ENCODE measurements at places on chromosomes 5 and 9.

DNA sequence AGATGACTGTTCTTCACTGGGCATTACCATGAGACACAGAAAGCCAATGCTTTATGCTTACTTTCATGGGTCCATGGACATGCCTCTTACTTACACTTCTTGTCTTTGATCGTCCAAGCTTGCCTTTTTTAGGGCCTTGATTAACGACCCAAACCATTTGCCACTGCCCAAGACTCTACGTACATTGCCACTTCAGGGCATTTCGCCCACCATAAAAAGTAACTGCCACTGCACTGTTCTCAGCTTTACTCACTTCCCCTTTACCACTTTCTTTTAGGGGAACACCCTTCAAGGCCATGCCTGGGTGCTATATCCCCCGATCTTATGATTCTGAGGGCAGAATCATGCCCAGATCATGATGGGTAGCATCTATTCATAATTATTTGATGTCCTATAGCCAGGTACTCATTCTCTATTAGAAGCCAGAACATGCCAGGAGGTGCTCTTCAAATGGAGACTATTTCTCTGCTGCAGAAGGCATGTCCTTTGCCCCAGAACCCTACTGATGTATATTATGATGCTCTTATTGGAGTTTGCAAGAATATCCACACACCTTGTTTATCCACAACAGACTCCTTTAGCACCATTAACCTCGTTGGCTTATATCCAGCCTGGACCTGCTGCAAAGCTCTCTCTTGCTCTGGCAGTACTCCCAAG is 64.1 kb upstream of the RAD23B start:
- no peak for DNase-seq

DNA sequence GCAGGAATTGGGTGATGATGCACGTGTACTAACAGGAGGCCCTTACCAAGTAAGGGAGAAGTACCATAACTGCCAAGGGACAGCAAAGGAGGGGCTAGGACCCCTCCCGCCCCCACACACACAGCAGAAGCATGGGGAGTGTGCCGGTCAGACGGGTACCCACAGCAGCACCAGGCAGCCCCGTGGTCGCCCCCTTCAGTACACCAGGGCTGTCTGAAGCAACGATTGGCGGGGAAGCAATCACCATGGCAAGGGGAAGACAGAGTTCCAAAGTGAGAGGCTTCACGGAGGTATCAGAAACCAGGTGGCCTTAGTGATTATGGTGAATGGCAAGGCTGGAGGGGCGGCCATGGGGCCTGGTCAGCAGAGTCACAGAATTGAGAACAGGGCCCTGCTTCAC is 72.2 kb downstream of the CAMSAP1 start:
- no peak for DNase-seq

DNA sequence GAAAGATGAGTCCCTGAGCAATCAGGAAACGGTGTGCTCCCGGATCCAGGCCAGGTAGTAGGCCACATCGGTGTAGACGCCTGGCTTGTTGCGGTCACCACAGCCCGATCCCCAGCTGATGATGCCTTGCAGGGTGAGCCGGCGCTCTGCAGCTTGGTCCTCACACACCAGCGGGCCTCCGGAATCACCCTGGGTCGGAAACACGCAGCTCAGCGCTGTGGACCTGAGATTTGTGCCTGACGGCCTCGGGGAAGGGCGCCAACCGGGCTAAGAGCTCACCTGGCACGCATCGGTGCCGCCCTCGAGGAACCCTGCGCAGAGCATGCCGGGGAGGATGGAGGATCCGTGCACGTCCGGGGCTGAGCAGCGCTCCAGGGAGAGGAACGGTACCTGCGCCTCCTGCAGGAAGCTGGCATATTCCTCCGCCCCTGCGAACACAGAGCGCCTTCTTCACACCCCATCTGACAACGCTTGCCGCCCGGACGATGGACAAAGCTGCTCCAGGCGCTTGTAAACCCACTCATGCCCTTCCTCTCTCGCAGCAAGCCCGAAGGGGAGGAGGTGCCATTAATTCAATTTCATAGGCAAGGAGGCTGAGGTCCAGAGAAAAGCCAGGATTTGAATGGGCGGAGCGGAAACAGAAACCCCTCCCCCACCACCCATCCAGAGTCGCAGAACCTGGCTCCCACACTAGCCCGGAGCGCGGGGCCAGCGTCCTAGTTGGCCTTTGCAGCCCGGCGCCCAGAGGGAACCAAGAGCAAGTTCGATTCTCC is 2.0 kb upstream of the PFN3 start:
- DNase-seq, result peak; percentile 44

DNA sequence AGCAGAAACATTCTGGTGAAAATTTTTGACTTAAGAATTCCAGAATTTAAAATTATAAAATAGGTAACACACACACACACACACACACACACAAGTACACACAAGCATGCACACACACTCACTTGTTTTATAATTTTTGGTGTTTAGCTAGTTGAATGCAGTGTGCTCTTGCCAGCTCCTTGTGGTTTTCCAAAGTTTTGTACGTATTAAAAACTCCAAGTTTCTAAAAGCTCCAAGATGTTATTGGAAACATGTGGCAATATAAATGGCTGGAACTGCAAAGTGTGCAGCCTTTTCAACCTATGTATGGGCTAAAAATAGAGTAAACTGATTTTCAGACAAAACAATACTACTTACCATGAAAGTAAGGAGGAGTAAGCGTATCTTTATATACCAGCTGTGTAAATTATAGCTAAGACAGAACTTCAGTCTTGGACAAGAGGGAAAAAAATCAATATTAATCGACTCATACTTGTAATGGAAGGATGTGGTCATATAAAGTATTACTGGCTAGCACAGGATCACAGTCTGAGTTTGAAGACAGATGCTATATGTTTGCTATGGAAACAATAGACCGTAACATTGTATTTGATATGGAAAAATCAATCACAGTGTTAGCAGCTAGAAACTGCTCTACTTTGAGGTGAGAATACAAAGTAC is 727.1 kb upstream of the GRAMD2B start:
- DNase-seq, result no peak

DNA sequence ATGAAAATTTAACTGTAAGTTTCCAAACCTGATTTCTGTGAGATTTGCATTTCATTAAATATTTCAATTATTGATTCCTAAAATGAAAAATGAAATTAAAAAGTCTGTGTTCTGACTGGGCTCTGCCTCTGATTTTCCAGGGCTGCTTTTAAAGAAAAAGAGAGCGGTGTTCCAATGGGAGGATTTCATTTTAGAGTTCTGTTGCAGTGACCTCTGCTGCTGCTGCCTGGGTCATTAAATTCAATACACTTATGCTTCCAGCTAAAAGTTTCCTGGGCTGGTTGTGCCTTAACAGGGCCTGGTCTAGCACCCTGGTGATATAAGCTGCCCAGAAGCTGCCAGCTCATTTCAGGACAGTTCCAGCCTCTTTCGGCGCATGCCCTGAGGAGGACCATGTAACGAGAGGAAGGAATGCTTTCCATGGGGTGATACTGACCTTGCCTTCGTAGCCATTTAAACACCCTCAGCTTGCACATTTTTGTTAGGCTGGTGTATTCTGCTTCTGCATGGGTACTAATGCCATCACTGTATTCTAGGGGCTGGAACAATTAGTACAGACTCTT is 93.3 kb downstream of the TMEM174 start:
- no peak for DNase-seq

- DNase-seq, result no peak
Observed at GRCh38 chr5:155278532-155278931, 265.0 kb downstream of the KIF4B start.

DNA sequence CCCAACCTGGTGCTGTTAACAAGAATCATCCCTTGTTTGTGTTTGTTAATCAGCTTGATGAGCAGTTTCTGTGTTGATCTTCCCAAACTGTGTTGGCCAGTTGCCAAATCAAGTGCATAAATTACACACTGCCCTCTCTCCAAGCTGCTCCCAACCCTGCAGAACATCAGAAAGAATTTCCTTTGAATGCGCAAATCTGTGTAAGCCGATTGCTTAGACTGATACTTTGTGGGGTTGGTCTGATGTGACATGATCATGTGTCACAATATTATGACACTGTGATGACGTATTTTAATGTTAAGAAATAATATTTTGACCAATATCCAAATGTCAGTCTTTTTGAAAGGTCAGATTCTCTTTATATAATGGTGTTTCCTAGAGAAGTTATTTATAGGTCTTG is 766.4 kb upstream of the WWC1 start:
- no peak for DNase-seq

GRCh38 chr5:87413343-87413645 is 564 bp upstream of the CCNH start:
- DNase-seq, result no peak

- no peak for DNase-seq
Observed at GRCh38 chr5:94157704-94158539, 416.5 kb upstream of the POU5F2 start.

GRCh38 chr5:126811515-126812198 is 34.7 kb downstream of the LMNB1 start:
- peak; percentile 24 for DNase-seq

DNA sequence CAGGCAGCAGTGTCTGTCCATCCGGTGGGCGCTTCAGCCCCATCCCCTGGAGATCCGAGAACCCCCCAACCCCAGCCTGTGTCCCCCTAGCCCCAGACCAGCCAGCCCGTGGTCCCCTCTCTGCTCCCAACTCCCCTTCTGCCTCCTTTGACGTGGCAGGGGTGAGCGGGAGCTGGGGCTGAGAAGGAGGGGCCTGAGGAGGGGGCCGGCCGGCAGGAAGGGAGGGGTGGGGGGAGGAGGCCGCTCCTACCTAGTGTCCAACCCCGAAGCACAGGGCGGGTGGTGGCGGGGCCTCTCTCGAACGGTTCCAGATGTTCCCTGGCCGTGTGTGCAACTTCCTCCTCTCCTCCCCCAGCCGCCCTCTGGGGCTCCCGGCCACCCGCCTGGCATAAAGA is 31.0 kb downstream of the GOLGA2 start:
- DNase-seq, result no peak

GRCh38 chr9:15272377-15272928 is 34.6 kb downstream of the TTC39B start:
- no peak for DNase-seq

- peak; percentile 59 for DNase-seq
Observed at GRCh38 chr9:70484232-70485130, 70.0 kb upstream of the KLF9 start.

DNA sequence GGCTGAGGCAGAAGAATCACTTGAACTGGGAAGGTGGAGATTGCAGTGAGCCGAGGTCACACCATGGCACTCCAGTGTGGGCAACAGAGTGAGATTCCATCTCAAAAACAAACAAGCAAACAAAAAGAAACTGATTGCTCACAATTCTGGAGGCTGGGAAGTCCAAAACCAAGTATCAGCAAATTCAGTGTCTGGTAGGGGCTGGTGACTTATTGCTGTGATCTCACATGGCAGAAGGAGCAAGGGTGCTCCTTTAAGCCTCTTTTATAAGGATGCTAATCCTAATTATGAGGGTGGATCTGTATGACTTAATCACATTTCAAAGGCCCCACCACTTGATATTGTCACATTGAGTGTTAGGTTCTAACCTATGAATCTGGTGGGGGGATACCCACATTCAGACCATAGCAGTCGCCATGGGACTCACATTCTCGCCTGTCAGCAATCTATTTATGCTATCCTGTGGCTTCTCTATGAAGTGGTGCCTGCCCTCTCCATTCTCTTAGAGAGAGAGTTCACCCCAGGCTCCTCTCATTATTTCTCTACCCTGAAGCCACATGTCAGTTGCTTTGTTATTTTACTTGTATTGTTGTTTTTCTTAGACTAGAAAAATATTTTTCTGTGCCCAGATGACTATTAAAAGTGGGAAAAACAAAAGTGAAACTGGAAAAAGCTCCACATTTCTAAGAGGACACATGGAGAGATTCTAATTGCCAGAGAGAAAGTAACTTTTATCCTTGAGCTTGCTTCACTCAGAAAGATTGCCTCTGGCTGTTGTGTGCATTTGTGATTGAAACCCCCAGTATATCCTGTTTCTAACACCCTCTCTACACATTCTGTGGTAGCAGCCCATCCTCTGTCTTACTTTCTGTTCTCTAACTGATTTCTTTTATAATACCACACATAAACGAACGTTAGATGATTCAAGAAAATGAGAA is 18.8 kb upstream of the PRLR start:
- no peak for DNase-seq

GRCh38 chr9:73402081-73403028 is 250.7 kb downstream of the ANXA1 start:
- no peak for DNase-seq

DNA sequence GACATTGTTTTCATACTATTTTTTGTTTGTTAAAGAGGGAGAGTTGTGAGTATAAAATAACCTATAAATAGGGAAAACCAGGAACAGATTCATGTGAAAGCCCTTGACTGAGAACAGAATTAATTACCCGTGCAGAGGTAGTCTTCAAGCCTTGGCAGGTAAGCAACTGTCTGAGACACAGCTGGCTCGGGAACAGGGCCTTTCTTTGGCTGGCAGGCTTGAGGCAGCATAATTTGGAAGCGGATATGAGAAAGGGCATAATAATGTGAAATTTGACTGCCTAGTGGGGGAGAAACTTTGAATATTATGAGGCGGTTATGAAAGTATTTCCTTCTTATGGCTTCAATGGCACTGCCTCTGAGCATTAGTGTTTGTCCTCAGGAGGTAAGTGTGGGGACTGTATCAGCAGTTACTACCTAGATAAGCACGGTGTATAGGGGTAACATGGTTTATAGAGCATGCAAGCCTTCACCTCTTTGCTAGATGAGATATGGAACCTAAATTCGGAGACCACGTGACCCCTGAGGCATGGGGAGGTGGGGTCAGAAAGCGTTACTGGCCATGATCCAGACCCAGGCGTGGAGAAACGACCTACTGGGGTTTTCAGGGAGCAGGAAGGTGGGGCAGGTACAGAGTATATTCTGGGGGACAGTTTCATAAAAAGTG is 210.2 kb upstream of the GAS1 start:
- DNase-seq, result no peak

DNA sequence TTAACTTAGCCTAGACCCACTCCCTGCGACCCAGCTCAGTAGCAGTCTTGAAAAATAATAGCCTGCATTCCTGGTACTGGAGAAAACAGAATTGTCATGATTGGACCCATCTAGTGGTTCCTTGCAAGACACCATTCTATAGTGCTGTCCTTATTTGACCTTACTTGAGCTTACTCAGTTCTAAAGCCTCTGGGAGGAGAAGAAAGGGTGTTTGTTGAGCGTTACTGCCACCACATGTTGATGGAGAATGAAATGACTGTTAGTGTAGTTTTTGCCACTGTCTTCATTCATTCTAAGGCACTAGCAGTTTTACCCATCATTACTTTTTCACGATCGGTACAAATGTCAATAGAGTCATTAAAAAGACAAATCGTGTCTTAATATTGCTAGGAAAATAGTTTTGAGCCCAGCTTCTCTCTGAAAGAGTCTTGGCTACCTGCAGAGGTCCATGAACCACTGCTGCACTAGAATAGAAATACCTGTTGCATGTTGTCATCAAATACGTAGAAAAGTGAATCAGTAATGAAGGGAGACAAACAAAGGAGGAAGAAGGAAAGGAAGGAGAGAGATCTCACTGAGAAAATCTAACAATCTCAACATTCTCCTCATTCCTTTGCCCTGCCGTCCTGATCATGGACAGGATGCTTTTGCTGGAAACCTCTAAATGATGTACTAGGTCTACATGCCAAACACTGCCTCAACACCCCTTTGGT is 96.0 kb downstream of the LIX1 start:
- no peak for DNase-seq

DNA sequence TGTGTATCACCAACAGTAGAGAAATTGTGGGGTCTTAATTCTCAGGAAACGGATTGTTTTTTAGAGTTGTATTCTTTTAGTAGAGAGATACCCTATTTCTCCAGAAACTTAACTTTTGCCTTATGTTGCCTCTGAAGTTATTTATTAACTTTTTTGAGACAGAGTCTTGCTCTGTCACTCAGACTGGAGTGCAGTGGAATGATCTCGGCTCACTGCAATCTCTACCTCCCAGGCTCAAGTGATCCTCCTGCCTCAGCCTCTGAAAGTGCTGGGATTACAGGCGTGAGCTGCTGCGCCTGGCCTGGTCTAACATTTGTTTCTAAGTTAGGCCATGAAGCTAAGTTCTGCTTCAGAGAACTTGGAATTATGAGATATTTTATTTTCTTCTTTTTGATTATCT is 75.0 kb downstream of the CFAP95 start:
- no peak for DNase-seq
